T-cell (primary cell): ENCODE measurements at places on chromosomes 1 and 21. TPM values are rescaled to one million over a fixed set of nuclear protein-coding genes. Genes with fewer than 3 reads are reported as not detected.

Gene LMX1A
- total RNA-seq, result not detected

GRCh38 chr21:44702111-44702972, 5.4 kb downstream of the KRTAP10-12 start:
- DNase-seq, result no peak
- H3K27ac ChIP-seq, result no peak overlapping the region
- no peaks in the 10 kb centered on the region for H3K36me3 ChIP-seq
- H3K4me1 ChIP-seq, result peaks cover 14% of the 10 kb centered on the region

DNA sequence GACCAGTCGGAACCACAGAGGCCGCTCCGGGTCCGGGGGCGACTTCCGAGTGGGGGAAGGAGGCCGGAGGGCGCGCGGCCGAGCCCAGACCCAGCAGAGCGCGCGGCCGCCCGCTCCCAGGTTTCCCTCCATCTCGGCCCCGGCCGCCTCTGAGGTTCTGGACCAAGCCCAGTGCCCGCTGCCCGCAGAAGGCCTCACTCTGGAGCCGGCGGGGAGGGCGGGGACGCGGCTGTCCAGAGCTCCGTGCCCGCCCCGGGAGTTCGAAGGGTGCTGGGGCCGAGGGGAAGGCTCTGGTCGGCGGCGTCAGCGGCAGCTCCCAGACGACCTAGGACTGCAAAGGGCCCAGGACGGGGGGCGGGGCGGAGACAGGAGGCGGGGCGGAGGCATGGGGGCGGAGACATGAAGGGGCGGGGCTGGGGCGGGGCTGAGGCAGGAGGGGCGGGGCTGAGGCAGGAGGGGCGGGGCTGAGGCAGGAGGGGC, 48.0 kb upstream of the SLC19A1 start:
- peak overlapping the region; percentile 51 for H3K4me3 ChIP-seq
- H3K27me3 ChIP-seq, result peaks cover 3% of the 10 kb centered on the region
- DNase-seq, result peak; percentile 64
- no peak overlapping the region for H3K27ac ChIP-seq
- peaks cover 11% of the 10 kb centered on the region for H3K4me1 ChIP-seq

GRCh38 chr1:66182551-66183178, 351.3 kb upstream of the SGIP1 start:
- no peak overlapping the region for H3K4me3 ChIP-seq
- no peaks in the 10 kb centered on the region for H3K4me1 ChIP-seq
- no peaks in the 10 kb centered on the region for H3K27me3 ChIP-seq
- H3K27ac ChIP-seq, result no peak overlapping the region

Gene SH2D5
- 0.07 TPM for total RNA-seq

DNA sequence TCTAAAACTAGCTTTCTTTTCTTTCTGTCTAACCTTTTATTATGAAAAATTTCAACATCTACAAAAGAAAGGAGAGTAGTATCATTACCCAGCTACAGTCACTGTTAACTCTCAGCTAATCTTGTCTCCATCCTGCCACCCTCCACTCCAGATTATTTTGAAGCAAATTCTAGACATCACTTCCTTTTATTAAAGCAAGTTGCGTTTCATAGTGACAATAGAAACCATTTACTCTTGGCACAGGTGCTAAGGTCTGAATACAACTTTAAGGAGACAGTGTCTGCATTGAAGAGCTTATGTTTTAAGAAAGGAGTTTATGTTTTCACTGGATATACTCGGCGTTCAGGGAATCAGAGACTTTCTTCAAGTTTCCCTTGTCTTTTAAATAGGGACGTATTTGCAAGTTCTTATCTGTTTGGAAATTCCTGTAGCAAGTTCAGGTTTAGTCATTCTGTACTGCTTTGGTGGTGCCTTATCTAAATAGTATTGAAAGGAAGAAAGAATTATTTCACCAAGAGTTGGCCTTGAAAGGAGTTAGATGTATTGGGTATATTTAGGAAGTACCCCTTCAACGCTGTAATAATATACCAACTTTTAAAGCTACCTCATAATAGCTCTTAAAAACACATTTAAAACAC, 42.7 kb downstream of the ITSN1 start:
- no peak overlapping the region for H3K4me3 ChIP-seq
- no peaks in the 10 kb centered on the region for H3K27me3 ChIP-seq
- H3K4me1 ChIP-seq, result no peaks in the 10 kb centered on the region
- no peak for DNase-seq
- H3K36me3 ChIP-seq, result no peaks in the 10 kb centered on the region

Gene CD5L
- not detected for total RNA-seq

DNA sequence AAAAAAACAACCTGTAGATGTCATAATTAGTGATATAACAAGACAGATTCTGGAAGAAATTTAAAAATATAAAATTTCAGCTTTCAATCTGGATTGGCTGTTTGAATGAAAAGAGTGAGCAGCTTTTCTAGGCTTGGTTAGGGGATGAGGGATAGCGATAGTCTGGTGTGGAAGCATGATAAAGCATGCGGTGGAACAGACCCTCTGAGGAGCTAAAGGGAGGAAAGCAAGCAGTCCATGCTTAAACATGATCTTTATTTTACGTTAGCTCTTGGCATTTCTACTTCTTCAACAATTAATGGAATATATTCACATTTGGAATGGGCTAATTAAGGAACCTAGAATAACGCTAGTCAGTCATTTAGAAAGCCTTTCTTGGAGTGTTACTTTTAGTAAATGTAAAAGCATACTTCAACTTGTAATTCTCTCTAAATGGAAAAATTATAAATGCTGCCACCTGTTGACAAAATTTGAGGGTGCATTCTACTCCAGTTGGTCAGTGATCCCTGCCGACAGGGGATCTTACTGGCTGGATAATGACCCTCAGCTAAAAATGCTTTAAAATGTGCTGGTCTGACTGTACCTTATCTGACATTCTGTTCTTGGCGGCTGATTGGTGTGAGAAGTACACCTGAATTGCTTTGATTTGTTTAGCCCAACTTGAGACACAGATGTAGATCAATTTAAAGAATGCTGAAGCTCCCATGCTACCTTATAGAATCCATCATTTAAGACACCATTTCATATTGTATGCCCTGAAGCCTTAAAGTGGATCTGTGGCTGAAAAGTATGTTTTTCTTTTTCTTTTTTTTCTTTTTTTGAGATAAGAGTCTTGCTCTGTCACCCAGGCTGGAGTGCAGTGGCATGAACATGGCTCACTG, 61.2 kb downstream of the AK4 start:
- no peaks in the 10 kb centered on the region for H3K36me3 ChIP-seq
- no peak overlapping the region for H3K4me3 ChIP-seq
- no peak overlapping the region for H3K27ac ChIP-seq
- DNase-seq, result no peak
- no peaks in the 10 kb centered on the region for H3K4me1 ChIP-seq

- H3K4me1 ChIP-seq, result no peaks in the 10 kb centered on the region
- H3K4me3 ChIP-seq, result no peak overlapping the region
- no peak overlapping the region for H3K27ac ChIP-seq
- H3K27me3 ChIP-seq, result no peaks in the 10 kb centered on the region
Measured at GRCh38 chr1:238898856-238899255, 487.5 kb upstream of the CHRM3 start.

Gene PPM1J
- total RNA-seq, result 0.32 TPM

DNA sequence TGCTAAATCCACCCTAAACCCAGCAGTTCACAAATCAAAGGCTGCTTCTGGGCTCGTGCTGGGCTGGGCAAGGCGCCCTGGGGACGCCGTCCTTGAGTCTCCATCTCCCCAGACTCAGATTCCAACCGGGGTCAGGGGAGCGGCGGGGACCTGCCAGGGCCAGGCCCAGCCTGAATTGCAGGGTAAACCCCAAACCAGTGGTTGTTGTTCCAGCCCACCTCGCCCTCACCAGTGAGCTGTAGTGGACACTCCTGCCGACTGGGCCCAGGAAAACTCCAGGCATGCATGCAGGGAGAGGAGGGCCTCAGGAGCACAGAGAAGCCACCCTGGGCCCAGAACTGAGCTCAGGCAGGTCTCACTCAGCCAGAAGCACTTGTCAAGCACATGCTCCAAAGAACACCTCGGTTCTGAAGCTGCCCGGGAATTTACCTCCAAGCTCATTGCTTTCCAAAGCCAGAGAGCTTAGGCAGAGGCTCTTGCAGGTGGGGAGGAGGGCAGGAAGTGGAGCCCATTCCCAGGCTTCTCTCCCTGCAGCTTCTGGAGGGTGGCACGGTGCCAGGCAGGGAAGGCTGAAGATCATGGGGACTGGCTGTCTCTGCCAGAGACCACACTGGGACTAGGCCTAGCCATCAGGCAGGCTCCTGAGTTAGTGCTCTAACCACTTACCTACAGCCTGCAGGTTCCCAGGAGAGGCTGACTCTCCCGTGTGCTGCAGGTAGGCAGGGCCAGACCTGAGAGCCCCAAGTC, 437.0 kb downstream of the MATN1 start:
- H3K4me1 ChIP-seq, result peaks cover 10% of the 10 kb centered on the region
- H3K4me3 ChIP-seq, result no peak overlapping the region
- H3K27me3 ChIP-seq, result peaks cover 18% of the 10 kb centered on the region
- DNase-seq, result no peak
- H3K27ac ChIP-seq, result no peak overlapping the region

DNA sequence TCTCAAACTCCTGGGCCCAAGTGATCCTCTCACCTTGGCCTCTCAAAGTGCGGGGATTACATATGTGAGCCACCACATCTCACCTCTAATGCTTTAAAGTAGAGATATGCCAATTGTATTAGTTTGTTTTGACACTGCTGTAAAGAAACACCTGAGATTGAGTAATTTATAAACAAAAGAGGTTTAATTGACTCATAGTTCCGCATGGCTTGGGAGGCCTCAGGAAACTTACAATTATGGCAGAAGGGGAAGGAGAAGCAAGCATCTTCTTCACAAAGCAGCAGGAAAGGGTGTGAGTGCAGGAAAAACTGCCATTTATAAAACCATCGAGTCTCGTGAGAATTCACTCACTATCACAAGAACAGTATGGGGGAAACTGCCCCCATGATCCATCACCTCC, 3.5 kb upstream of the MYCL start:
- no peak overlapping the region for H3K27ac ChIP-seq
- H3K36me3 ChIP-seq, result no peaks in the 10 kb centered on the region
- H3K27me3 ChIP-seq, result peaks cover 15% of the 10 kb centered on the region
- no peak for DNase-seq

Gene CYB5RL
- 10.3 TPM for total RNA-seq

DNA sequence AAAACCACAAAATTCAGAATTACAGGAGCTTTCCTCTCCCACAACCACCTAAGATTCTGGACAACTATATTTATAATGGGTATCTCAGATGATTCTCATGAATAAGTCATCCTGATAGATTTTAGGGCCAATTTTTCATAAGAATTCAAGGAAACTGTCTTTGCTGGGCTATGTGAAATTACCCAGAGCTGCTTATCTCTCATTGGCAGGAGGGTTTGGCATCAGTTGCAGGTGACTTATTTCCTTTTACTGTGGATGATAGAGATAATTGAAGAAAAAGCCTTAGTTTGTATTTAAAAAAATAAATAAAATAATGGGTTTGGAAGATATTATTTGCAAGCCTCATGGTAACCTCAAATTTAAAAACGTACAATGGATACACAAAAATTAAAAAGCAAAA, 38.2 kb upstream of the WDR26 start:
- no peaks in the 10 kb centered on the region for H3K4me1 ChIP-seq
- H3K27ac ChIP-seq, result no peak overlapping the region
- no peaks in the 10 kb centered on the region for H3K27me3 ChIP-seq
- no peaks in the 10 kb centered on the region for H3K36me3 ChIP-seq
- no peak for DNase-seq

DNA sequence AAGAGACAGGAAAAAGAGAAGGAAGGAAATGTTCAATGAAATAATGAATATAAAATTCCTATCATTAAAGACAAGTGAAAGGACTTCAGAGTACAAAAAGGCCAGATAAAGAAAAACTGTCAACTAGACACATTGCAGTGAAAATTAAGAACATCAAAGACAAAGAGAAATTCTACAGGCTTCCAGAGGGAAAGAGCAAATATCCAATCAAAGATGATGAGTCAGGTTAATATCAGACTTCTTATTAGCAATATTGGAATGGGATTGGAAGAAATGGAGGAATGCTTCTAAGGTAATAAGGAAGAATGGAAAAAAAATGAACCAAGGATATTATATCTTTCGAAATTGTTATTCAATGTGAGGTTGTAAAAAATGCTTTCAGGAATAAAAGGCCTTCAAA, 7.8 kb downstream of the PLA2G2A start:
- H3K27me3 ChIP-seq, result no peaks in the 10 kb centered on the region
- H3K4me1 ChIP-seq, result no peaks in the 10 kb centered on the region
- DNase-seq, result no peak
- H3K36me3 ChIP-seq, result no peaks in the 10 kb centered on the region
- no peak overlapping the region for H3K27ac ChIP-seq
- no peak overlapping the region for H3K4me3 ChIP-seq

Gene CSMD2
- not detected for total RNA-seq

- no peaks in the 10 kb centered on the region for H3K4me1 ChIP-seq
- no peak overlapping the region for H3K4me3 ChIP-seq
- H3K27me3 ChIP-seq, result no peaks in the 10 kb centered on the region
- no peak for DNase-seq
- no peak overlapping the region for H3K27ac ChIP-seq
Measured at GRCh38 chr21:45822429-45823099, 159.0 kb upstream of the COL6A1 start.

- no peaks in the 10 kb centered on the region for H3K36me3 ChIP-seq
- H3K27ac ChIP-seq, result no peak overlapping the region
- peaks cover 7% of the 10 kb centered on the region for H3K4me1 ChIP-seq
- no peak for DNase-seq
- H3K4me3 ChIP-seq, result no peak overlapping the region
Measured at GRCh38 chr1:181326348-181326747, 157.0 kb upstream of the CACNA1E start.

- H3K4me1 ChIP-seq, result no peaks in the 10 kb centered on the region
- DNase-seq, result no peak
- H3K4me3 ChIP-seq, result no peak overlapping the region
- H3K36me3 ChIP-seq, result no peaks in the 10 kb centered on the region
- peaks cover 16% of the 10 kb centered on the region for H3K27me3 ChIP-seq
Measured at GRCh38 chr1:17609529-17609928, 70.0 kb downstream of the ARHGEF10L start.

DNA sequence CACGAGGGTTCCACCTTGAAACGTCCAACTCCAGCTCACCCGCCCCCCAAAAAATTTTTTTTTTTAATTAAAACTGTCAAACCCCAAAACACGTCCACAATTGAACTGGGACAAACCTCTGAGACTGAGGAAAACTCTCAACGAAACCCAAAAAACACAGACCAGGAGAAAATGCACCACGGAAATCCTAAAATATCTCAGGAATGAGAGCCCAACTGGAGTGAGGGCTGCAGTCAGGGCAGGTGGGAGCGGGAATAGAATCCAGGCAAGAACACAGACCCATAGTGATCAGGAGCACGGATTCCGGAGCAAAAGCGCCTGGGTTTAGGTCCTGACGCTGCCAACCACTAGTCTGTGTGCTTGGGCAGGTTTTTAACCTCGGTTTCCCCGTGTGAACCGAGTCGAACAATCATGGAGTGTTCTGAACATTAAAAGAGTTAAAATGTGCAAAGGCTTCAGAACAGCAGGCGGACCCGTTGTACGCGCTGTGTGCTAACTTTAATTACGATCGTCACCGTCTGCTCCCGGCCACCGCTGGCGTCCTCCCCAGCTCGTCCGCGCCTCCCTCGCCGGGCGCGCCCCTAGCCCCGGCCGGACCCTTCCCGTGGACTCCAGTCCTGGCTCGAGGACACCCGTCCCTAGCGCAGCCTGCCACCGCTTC, 624 bp downstream of the ARHGAP29 start:
- peaks cover 15% of the 10 kb centered on the region for H3K27me3 ChIP-seq
- peaks cover 4% of the 10 kb centered on the region for H3K4me1 ChIP-seq
- no peak for DNase-seq
- no peak overlapping the region for H3K27ac ChIP-seq
- no peaks in the 10 kb centered on the region for H3K36me3 ChIP-seq
- H3K4me3 ChIP-seq, result no peak overlapping the region

Gene DMBX1
- not detected for total RNA-seq

Gene DEDD
- 40.6 TPM for total RNA-seq
